Progenitor cell of endocrine pancreas (in vitro differentiated cells): ENCODE measurements at places on chromosomes 3 and 15.

DNA sequence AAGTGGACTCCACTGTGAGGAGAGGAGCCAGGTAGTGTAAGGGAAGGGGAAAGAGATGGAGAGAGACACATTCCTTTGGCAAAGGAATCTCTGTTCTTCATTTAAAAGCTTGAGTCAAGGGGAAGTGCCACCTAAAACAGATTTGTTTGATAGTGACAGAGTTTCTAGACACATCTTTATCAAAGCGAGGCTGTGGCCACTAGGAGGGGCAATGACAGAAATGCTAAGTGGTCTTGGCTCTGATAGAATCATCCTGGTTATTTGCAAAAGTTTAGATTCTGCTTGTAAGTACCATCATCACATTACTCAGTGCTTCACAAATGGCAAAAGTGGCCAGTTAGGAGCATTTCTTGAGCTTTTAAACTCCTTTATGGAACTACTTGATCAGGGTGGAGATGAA lies 261.4 kb downstream of the CNTN3 start:
- no peak for DNase-seq

DNA sequence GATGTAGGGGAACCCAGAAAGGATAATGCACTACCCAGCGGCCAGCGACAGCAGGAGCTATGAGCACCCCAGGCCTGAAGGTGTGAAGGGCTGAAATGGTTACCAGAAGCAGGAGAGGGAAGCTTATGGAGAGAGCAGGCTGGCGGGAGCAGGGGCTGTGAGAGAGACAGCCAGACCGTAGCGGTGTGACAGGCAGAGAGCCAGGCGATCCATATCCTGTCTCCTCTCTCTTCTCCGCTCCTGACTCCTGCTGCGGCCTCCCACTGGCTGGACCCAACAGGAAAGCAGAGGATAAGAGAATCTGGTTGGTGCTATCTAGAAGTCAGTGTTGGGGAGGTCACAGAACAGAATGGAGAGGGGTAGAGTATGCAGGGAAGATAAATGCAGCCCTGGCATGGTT lies 49.9 kb downstream of the BTD start:
- DNase-seq: no peak

GRCh38 chr15:86540840-86541467 lies 461.3 kb downstream of the AGBL1 start:
- DNase-seq: no peak

DNA sequence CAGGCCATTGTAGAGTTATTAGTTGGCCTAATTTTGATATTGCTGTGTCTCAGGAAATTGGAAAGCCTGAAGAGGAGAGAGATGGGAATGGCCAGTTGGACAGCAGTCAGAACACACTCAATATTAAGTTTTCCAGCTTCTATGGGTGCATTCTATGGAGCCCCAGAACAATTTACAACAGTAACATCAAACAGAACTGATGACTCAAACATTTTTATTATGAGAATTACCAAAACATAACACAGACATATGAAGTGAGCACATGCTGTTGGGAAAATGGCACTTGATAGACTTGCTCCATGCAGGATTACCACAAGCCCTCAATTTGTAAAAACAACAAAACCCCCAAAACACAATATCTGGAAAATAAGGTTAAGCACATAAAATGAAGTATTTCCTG lies 104.3 kb downstream of the GADL1 start:
- DNase-seq: no peak

DNA sequence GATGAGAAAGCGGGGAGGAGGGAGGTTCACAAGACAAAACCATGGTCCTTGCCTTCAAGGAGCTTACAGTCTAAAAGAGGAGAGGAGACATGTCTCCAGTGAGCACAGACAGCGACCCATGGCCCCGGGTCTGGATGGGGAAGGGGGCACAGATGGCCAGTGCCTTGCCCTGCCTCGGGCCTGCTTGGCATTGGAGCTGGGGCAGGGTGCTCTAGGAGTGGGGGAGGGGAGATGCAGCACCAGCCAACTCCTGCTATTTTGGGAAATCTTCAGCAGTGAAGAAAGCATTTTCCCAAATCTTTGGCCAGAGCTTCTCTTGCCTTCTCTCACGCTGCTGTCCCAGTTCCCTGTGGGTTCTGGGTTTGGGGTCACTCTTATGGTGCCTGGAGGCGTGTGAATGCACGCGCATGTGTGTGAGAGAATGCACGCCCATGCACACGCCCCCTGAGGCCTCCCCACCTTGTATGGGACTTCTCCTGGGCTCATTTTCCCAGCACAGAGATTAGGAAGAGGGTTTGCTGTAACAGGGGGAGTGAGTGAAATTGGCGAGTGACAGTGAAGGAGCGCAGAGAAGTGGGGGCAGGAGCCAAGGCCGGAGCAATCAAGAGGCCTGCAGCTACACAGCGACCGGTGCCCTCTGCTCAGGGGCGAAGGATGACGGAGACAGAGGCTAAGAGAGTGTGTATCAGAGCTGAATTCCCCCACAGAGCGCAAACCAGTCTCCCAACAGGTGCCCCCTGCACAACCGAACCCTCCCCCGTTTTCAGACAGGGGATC lies 71.5 kb downstream of the SEMA5B start:
- DNase-seq: no peak

DNA sequence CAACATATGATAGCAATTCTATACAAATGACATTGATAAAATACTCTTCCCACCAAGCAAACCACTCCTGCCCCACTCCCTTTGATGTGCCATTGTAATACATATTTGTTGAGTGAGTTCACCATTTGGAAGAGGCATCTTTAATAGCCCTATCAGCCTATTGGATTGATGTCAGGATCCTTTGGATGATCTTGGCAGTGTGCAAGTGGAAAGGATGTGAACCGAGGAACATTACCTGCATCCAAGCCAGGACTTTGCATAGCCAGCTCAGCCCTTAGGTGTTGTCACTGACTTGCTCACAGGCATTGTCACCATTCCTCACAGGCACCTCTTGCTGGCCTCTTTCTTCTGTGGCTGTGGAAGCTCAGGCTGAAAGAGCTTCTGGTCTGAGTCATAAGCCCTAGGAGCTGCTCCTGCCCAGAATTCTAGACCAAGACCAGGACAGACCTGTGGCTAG lies 16.5 kb upstream of the TIMP4 start:
- no peak for DNase-seq

- no peak for DNase-seq
Observed at GRCh38 chr15:94015324-94015723, 216.0 kb upstream of the MCTP2 start.

- DNase-seq: no peak
Observed at GRCh38 chr3:14634763-14635400, 16.7 kb upstream of the CCDC174 start.

DNA sequence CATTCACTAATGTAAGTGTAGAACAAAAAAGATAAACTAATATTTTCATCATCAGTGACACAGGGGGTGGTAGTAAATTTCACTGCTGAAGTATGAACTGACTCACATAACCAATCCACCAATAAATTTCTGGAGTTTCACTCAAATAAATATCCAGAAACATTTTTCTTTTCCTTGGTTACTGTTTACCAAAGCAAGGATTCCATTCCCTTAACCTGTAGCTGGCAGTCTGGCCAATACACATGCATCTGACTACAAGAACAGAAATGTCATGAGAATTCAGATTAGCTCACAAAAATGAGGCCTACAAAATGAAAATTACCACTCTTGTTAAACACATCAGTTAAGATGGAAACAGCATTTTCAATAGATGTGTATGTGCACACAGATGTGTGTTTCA lies 80.3 kb downstream of the STAG1 start:
- no peak for DNase-seq

- DNase-seq: no peak
Observed at GRCh38 chr3:89367166-89367565, 259.7 kb downstream of the EPHA3 start.

GRCh38 chr15:85563328-85563727 lies 182.9 kb downstream of the AKAP13 start:
- no peak for DNase-seq
